ENCODE measurements at places on chromosomes 5 and 9.

DNA sequence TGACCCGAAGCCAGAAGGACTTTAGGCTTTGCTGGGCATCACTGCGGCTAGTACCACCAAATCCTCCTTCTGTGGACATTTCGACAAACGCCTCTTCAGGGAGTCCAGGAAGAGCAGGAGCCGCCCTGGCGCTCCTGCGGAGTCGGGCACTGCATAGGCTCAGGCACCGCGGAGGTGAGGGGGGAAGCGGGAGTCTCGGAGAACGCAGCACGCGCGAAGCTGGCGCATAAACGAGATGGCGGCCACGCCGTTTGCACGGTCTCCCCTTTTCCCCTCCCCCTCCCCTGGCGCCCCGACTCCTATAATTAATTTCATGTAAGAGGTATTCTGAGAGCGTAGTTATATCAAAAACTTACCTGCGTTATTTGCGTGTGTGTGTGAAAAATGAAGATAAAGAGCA is 137.8 kb upstream of the GAS1 start:
- H3K4me1 ChIP-seq: no peaks in the 10 kb centered on the region
- no peak overlapping the region for H3K4me3 ChIP-seq
- no peaks in the 10 kb centered on the region for H3K36me3 ChIP-seq
- no peak overlapping the region for H3K27ac ChIP-seq
- no peak for DNase-seq
- H3K27me3 ChIP-seq: no peaks in the 10 kb centered on the region

GRCh38 chr5:96080557-96080956 is 118.9 kb upstream of the ELL2 start:
- no peaks in the 10 kb centered on the region for H3K36me3 ChIP-seq
- H3K4me3 ChIP-seq: no peak overlapping the region
- H3K4me1 ChIP-seq: no peaks in the 10 kb centered on the region
- no peaks in the 10 kb centered on the region for H3K27me3 ChIP-seq

GRCh38 chr5:18968966-18969365 is 1019.0 kb downstream of the CDH18 start:
- H3K27ac ChIP-seq: no peak overlapping the region
- no peaks in the 10 kb centered on the region for H3K36me3 ChIP-seq
- DNase-seq: no peak
- H3K27me3 ChIP-seq: no peaks in the 10 kb centered on the region
- H3K4me1 ChIP-seq: no peaks in the 10 kb centered on the region

GRCh38 chr9:119003201-119003611 is 366.0 kb downstream of the BRINP1 start:
- no peak for DNase-seq
- H3K4me1 ChIP-seq: peaks cover 8% of the 10 kb centered on the region

DNA sequence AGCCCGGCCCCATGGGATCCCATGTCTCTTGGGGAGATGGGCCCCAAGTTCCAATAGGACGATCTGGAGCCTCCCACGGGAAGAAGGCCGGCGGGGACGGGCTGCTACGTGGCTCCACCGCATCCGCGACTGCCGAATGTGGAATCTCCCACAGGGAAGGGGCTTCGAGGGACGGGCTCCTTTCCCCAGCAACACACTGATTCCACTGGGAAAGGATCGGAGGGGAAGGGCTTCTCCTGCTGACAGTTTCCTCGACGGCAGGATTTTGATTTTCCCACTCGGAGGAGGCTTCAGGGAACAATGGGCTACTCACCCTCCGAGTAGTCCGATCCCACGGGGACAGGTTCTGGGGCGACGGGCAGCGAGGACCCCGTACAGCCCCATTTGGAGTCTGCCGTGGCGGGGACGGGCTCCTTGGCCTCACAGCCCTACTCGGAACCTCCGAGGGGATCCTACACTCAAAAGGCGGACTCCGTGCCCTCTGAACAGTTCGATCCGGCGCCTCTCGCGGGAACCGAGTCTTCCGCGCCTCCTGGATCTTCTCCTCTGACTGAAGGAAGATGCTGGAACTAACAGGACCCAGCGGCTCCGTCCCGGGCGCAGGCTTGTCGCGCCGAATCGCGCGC is 1.3 kb downstream of the PROB1 start:
- no peak overlapping the region for H3K27ac ChIP-seq
- peaks cover 20% of the 10 kb centered on the region for H3K4me1 ChIP-seq
- H3K4me3 ChIP-seq: peak overlapping the region; percentile 58
- no peak for DNase-seq

DNA sequence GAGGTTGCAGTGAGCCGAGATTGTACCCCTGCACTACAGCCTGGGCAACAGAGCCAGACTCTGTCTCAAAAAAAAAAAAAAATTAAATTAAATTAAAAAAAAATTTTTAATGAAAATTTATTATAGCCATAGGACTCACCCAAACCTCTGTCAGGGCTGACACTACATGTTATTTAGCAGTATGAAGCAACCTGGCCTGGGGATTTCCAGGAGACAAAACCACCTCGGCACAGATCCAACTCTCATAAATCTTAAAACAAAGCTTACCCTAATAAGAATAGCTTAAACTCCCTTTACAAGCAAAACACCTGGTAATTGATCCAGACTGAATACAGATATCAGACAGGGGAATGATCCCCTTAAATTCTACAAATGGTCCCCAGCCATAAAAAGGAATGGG is 38.4 kb downstream of the PPP1R2B start:
- H3K27me3 ChIP-seq: no peaks in the 10 kb centered on the region
- H3K4me3 ChIP-seq: no peak overlapping the region
- DNase-seq: no peak

- H3K27me3 ChIP-seq: no peaks in the 10 kb centered on the region
- no peak for DNase-seq
- H3K4me3 ChIP-seq: peak overlapping the region; percentile 91
- peak overlapping the region; percentile 99 for H3K27ac ChIP-seq
- H3K4me1 ChIP-seq: peaks cover 19% of the 10 kb centered on the region
- peaks cover 23% of the 10 kb centered on the region for H3K36me3 ChIP-seq
Observed at GRCh38 chr5:138755084-138755748, 2.0 kb downstream of the CTNNA1 start.

Data from upper lobe of right lung (tissue), 1 donor.